ENCODE measurements at places on chromosomes 11 and 22. TPM values are rescaled to one million over a fixed set of nuclear protein-coding genes. Genes with fewer than 3 reads are reported as not detected.

Gene MAPK8IP1
- total RNA-seq, result 12.7 TPM

Gene DCUN1D5
- 68.3 TPM for total RNA-seq

Gene MOGAT2
- total RNA-seq, result 0.08 TPM

Gene CHKA
- total RNA-seq, result 136 TPM

Gene KCNE3
- 0.15 TPM for total RNA-seq

Gene PLAAT2
- total RNA-seq, result not detected

Gene CCDC116
- total RNA-seq, result not detected

Gene LARGE2
- total RNA-seq, result 1.4 TPM

Gene RHBDD3
- 49.6 TPM for total RNA-seq

Gene GTSE1
- total RNA-seq, result 36.2 TPM

Gene PACS1
- total RNA-seq, result 91.8 TPM

Gene C11orf65
- total RNA-seq, result 0.18 TPM

Gene KCTD21
- 9.7 TPM for total RNA-seq

Gene CELF1
- total RNA-seq, result 160 TPM

Gene MAP6
- 0.21 TPM for total RNA-seq

Gene RHOD
- total RNA-seq, result 33.5 TPM

Gene CABP7
- 2.1 TPM for total RNA-seq

DNA sequence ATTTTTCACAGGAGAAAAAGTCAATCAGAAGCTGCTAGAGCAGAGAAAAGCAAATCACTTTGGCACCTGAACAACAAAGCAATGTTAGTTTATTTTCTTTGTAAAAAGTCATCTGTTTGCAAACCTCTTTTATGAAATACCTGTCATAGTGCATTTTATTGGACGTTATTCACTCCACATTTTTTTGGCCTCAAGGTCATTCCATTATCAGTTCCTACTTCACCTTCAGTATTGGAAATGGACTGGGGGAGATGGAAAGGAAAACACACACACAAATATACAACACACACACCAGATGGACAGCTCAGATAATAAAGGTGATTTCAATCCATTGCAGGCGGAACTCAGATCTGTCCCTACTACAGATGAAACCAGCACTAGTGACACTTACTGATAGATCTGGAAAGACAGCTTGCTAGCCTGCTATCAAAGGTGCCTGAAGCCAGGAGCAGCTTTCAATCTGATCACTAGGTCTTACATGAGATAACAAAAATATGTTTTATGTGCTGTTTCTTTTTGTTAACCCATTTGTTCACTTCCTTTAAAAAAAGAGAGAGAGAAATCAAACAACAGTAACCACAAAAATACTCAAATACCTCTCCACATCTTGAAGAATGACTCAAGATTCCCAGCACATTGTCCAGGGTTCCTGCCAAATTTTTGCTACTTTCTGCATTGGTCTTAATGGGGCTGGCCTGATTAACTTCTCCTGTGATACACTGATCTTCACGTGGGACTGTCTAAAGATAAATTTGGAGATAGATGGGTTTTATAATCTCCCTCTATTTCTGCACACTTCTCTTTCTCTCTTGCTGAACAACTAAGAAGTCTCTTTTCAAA is 844.3 kb upstream of the TENM4 start:
- H3K4me3 ChIP-seq, result no peak overlapping the region
- H3K4me1 ChIP-seq, result no peaks in the 10 kb centered on the region
- no peaks in the 10 kb centered on the region for H3K36me3 ChIP-seq
- H3K27me3 ChIP-seq, result no peaks in the 10 kb centered on the region
- peak overlapping the region; percentile 7 for H3K27ac ChIP-seq

DNA sequence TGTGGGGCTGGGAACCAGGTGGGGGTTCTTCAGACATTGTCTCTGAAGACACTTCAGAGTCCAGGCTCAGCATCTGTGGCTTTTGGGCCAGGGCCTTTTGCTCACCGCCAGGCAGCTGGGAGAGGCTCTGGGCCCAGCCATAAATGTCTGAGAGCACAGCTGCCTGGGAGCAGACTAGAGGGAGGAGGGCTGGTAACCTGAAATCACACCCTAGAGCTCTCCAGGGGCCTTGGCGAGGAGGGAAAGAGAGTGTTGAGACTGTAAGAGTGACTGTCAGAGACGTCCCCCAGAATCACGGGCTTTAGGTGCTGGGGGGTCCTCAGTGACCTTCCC is 4.1 kb downstream of the TRABD start:
- H3K4me1 ChIP-seq, result peaks cover 35% of the 10 kb centered on the region
- no peaks in the 10 kb centered on the region for H3K27me3 ChIP-seq
- H3K36me3 ChIP-seq, result no peaks in the 10 kb centered on the region
- peak overlapping the region; percentile 36 for H3K4me3 ChIP-seq

DNA sequence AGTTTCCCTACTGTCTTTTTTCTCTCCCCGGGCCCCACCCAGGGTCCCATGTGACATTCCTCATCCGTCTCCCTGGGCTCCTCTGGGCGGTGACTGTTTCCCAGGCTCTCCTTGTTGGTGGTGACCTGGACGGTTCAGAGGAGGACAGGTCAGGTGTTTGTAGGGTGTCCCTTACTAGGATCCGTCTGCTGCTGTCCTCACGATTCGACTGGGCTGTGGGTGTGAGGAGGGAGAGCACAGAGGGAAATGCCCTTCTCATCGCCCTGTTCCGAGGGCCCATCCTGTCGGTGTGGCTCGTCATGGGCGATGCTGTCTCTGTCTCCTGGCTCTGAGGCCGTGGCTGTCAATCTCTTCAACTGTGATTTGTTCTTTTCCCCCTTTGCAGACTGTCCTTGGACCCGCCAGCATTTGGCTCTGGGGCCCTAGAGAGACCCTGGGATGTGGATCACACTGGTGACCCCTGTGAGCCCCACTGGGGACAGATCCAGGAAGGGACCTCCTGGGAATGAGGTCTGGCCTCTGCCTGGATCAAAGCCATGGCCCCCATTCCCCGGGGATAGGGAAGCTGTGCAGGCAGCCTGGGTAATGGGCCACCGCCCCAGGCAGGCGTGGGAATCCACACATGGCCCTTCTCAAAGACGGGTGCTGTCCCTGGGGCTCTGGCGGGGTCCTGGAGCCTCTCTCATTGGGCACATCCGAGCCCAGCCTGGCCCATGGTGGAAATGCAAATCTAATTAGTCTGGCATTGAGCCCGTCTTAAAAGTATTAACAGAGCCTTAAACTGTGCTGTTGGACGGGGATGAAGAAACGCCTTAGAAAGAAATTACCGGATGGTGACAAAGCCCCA is 46.8 kb upstream of the KCNQ1OT1 start:
- H3K27ac ChIP-seq, result no peak overlapping the region
- H3K27me3 ChIP-seq, result no peaks in the 10 kb centered on the region
- DNase-seq, result no peak
- H3K4me1 ChIP-seq, result peaks cover 9% of the 10 kb centered on the region

- H3K36me3 ChIP-seq, result no peaks in the 10 kb centered on the region
- DNase-seq, result no peak
- H3K4me3 ChIP-seq, result no peak overlapping the region
Observed at GRCh38 chr22:26564181-26564580, 25.8 kb downstream of the TPST2 start.

GRCh38 chr22:50204571-50204970 is 3.8 kb downstream of the SELENOO start:
- no peak overlapping the region for H3K4me3 ChIP-seq
- DNase-seq, result no peak
- H3K27me3 ChIP-seq, result no peaks in the 10 kb centered on the region
- H3K36me3 ChIP-seq, result no peaks in the 10 kb centered on the region
- H3K27ac ChIP-seq, result no peak overlapping the region

- no peaks in the 10 kb centered on the region for H3K36me3 ChIP-seq
- DNase-seq, result no peak
- no peaks in the 10 kb centered on the region for H3K4me1 ChIP-seq
- H3K27me3 ChIP-seq, result peaks cover 7% of the 10 kb centered on the region
Observed at GRCh38 chr11:131691181-131692041, 321.0 kb downstream of the NTM start.

- no peak overlapping the region for H3K27ac ChIP-seq
- H3K36me3 ChIP-seq, result no peaks in the 10 kb centered on the region
- no peaks in the 10 kb centered on the region for H3K27me3 ChIP-seq
- no peak for DNase-seq
- no peak overlapping the region for H3K4me3 ChIP-seq
Observed at GRCh38 chr11:74276581-74276980, 34.9 kb downstream of the P4HA3 start.

GRCh38 chr22:20392983-20393704 is 807 bp upstream of the ZNF74 start:
- peak overlapping the region; percentile 86 for H3K27ac ChIP-seq
- DNase-seq, result no peak
- peaks cover 5% of the 10 kb centered on the region for H3K4me1 ChIP-seq
- H3K27me3 ChIP-seq, result no peaks in the 10 kb centered on the region

- no peak for DNase-seq
- peaks cover 36% of the 10 kb centered on the region for H3K4me1 ChIP-seq
- no peaks in the 10 kb centered on the region for H3K36me3 ChIP-seq
- H3K4me3 ChIP-seq, result no peak overlapping the region
- no peaks in the 10 kb centered on the region for H3K27me3 ChIP-seq
Observed at GRCh38 chr11:64351136-64351631, 7.8 kb upstream of the RPS6KA4 start.

DNA sequence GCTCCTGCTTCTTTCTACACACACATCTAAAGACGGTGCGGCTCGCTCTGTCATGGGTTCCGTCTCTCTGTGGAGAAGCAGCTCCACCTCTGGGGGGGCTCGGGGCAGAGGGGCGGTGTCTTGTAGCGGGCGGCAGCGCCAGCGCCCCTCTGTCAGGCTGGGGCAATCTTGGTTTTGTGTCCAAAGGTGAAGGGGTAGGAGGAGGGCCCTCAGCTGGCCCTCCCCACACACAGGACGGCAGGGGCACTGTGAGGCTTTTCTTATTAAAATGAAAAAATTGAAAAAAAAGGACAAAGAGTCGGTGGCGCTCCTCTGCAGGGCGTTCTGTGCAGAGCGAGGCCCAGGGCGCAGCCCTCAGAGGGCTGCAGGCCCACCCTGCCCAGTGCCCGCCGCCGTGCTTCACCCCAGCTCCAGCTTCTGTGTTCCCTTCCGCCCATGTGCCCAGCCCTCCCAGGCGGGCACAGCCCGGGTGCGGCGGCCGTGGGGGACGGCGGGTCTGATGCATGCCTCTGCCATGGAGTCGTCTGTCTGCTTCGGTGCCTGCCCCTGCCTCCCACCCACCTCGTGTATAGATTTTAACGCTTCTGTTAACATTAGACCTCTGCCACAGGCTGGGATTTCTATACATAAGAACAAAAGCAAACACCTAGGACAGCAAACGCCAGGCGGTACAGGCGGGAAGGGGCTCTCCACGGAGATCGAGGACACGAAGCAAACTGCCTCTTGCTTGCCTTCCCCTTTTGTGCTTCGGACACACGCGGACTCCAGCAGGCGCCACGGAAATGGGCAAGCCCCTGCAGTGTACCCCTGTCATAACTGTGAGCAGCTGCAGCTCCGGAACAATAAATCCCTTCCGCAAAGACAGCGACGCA is 24.5 kb downstream of the MOB2 start:
- peaks cover 10% of the 10 kb centered on the region for H3K4me1 ChIP-seq
- H3K4me3 ChIP-seq, result no peak overlapping the region
- no peak overlapping the region for H3K27ac ChIP-seq
- no peaks in the 10 kb centered on the region for H3K27me3 ChIP-seq
- no peak for DNase-seq

- DNase-seq, result peak; percentile 20
- H3K36me3 ChIP-seq, result no peaks in the 10 kb centered on the region
- no peak overlapping the region for H3K4me3 ChIP-seq
- no peaks in the 10 kb centered on the region for H3K4me1 ChIP-seq
Observed at GRCh38 chr11:100575860-100576717, 111.0 kb upstream of the ARHGAP42 start.

DNA sequence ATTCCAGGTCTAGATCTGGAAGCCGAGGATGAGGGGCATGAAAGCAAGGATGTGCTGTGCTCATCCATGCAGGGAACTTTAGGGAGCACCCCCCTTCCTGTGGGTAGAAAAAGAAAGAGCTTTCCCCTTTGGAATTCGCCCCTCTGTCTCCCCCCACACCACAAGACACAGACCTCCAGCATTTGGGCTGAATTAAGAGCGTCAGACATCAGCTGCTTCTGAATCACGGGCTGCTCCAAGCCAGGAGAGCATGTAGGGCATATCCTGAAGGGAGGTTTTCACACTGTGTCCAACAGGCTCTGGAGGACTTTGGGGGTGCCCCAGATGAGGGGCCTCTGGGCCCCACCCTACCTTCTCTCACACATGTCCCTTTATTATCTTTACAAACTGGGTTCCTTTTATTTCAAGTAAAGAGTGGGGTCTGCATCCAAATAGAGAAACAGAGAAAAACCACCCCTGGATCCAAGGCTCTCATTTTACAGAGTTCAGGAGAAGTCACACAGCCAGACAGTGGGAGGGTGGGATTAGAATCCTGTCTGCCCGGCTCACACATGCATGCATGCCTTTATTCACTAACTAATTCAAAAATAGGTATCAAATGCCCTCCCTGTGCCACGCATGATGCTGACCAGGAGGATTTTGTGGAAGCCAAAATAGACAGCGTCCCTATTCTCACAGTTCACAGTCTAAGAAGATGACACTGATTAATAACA is 52.8 kb downstream of the LRRC32 start:
- no peaks in the 10 kb centered on the region for H3K27me3 ChIP-seq
- H3K27ac ChIP-seq, result no peak overlapping the region
- no peak overlapping the region for H3K4me3 ChIP-seq
- no peak for DNase-seq
- peaks cover 4% of the 10 kb centered on the region for H3K4me1 ChIP-seq
- no peaks in the 10 kb centered on the region for H3K36me3 ChIP-seq

- no peaks in the 10 kb centered on the region for H3K27me3 ChIP-seq
- no peak for DNase-seq
- H3K4me3 ChIP-seq, result no peak overlapping the region
- no peaks in the 10 kb centered on the region for H3K36me3 ChIP-seq
- no peaks in the 10 kb centered on the region for H3K4me1 ChIP-seq
Observed at GRCh38 chr11:75879737-75880136, 64.7 kb downstream of the UVRAG start.

- peak overlapping the region; percentile 76 for H3K4me3 ChIP-seq
- no peaks in the 10 kb centered on the region for H3K27me3 ChIP-seq
- H3K27ac ChIP-seq, result peak overlapping the region; percentile 69
- DNase-seq, result no peak
Observed at GRCh38 chr11:61963282-61964057, 4.0 kb downstream of the FTH1 start.

DNA sequence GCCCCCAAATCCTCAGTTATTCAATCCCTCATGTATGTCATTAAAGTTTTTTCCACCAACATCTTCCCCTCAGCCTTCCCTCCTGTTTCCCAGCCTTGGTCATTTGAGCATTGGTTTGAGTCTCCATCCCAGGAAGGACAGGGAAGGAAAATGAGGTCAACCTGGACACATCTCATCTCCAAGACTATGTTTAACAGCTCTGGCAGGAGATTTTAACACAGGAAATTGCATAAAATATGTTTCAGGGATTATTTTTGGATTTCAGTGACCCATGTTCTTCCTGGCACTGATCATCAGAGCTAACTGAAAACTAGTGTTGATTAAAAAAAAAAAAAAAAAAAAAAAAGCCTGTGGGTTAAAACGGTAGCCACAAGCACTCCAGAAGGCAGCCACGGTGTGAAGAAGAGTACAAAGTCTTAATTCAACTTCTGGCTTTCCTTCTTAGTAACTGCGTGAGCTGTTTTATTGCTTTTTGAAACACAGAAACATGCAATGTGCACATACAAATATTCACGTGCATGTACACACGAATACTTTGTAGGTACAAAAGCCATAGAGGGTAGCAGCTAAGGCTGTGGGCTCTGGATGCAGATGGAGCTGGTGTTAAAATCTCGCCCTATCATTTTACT is 164.4 kb upstream of the DDI1 start:
- H3K27me3 ChIP-seq, result no peaks in the 10 kb centered on the region
- H3K27ac ChIP-seq, result no peak overlapping the region
- H3K4me3 ChIP-seq, result no peak overlapping the region
- DNase-seq, result no peak
- H3K36me3 ChIP-seq, result no peaks in the 10 kb centered on the region
- no peaks in the 10 kb centered on the region for H3K4me1 ChIP-seq
